ENCODE measurements at places on chromosomes 11 and 22.

DNA sequence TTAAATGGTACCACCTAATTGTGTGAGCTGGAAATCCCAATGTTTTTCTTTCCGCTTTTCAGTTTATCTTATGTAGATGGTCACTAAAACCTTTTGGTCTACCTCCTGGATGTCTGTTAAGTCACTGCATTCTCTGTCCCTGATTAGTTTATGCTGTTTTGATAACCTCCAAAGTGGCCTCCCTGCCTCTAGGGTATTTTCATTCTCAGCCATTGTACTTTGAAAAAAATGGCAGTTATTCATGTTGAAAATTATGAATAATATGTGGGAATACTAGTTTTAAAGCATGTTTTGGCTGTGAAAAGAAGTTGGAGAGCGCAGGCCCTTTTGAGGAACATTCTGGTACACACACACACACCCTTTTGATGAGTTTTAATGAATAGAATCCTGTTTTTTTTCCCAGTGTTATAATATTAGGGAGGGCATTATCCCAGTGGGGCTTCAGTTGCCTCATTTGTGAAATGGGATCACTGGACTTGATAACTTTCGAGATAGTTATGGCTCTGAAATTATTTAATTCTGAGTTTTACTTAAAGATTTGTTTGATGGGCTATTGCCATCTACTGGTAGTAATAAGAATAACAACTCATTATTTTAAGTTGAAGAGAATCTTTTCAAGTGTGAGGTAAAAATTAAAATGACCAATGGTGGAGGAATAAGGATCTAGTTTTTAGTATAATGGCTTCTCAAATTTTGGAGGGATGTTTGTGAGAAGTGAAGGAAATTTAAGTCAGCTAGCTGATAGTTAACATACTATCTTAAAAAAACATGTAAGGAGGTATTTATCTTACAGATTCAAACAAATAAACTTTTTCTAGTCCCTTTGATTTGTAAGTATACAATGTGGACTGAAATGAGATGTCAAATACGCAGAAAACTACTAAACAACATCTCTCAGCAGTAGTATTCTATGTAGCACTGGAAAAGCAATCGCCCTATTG is 3.9 kb downstream of the FDX1 start:
- DNase-seq, result no peak

GRCh38 chr11:43986327-43986726 is 43.9 kb downstream of the C11orf96 start:
- DNase-seq, result no peak

DNA sequence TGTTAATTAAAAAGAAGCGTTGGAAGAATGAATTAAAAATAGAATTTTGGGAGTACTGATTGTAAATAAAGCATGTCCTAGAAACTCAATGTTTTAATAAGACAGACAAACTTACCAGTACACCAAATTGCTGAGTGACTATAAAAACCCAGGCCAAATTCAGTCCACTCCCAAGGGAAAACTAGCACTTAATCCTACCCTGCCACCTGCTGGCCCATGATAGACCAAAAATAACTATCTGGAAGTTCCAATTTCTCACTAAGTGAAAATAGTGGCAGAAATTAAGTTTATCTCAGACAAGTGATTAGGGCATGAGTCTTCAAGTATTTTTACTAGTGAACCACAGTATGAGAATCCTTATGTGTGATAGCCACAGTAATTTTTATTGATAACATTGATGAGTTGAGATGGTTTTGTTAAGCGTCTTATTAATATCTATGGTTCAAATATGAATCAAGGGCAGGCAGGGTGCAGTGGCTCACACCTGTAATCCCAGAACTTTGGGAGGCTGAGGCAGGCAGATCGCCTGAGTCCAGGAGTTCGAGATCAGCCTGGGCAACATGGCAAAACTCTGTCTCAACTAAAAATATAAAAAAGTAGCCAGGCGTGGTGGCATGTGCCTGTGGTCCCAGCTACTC is 9.8 kb upstream of the DDX10 start:
- no peak for DNase-seq

DNA sequence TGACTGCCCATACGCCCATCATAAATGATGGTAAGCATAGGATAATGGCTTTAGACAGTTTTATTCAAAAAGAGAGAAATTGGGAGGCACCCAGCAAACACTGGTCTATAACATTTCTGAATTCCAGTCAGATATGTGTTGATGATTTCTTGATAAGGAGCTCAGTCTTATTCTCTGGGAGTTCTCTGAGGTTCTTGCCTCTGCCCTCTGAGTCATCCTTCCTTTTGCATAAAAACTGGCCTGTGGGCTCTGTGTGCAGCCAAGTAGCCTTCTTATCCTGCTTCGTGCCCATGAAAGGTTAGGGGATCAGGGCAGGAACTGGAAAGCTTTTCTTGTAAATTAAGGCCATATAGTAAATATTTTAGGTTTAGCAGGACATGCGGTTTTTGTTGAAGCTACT is 48.9 kb downstream of the FAR1 start:
- peak; percentile 55 for DNase-seq

DNA sequence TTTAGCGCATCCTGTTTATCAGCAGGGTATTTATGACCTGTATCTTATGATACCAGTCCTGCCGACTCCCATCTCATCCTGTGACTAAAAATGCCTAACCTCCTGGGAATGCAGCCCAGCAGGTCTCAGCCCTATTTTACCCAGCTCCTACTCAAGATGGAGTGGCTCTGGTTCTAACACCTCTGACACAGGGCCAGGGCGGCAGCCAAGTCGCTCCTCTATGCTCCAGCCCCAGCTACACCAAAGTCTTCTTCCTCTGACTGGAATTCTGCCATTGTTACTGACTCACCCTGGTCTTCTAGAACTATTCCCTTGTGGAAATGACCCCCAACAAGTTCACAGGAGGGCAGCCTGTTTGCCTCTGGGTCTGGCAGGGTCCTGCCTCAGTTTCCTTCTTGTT is 7.9 kb upstream of the C1QTNF6 start:
- no peak for DNase-seq

DNA sequence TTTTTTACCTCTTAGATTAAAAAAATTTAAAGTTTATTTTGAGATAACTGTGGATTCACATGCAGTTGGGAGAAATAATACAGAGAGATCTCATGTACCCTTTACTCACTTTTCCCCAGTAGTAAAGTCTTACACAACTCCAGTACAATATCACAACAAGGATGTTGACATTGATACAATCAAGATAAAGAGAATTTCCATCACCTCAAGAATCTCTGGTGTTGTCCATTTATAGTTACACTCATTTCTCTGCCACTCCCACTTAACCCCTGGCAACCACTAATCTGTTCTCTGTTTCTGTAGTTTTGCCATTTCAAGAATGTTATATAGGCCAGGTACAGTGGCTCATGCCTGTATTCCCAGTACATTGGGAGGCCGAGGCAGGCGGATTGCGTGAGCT is 10.5 kb upstream of the ZBED5 start:
- DNase-seq, result no peak

DNA sequence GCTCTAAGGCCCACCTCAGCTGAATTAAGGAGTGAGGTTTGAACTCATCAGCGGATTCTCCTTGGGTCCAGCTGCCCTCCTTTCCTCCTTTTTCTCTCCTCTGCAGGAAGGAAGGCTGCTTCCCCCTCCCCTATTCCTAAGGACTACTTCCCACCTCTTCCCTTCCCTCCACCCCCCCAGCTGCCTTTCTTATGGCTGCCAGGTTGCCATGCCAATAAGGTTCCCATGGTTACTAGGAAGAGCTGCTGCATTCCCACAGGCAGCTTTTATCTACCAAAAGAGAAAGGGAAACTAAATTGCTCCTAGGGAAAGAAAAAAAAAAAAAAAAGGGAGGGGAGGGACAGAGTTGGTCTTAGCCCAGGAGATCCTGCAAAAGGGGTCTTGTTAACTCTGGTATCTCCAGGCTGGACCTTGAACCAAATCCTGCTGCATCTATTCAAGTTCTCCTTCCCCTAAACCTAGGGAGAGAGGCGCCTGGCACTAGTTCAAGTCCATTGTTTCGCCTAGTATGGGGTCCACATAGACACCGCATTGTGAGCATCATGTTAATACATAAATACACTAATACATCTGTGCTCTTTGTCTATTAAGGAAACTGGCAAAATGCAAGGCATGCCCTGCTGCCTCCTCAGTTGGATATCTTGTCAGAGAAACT is 21.2 kb upstream of the FEZ1 start:
- DNase-seq, result peak; percentile 46

DNA sequence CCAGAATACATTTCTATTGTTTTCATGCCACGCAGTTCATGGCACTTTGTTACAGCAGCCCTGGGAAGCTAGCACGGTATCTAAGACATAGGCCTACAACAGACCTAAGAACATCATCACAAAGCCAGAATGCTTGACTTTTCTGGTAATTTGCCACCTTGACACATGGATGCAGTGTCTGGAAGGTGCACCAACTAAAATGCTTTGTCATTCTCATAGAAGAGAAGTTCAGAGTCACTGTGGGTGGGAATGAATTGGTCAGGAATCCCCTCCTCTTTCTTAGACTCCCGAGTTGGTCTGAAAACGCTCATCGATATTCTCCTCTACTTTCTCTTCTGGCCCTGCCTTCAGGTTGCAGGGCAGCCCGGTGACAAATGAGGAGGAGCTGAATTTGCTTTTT is 121.5 kb downstream of the COMMD9 start:
- no peak for DNase-seq

DNA sequence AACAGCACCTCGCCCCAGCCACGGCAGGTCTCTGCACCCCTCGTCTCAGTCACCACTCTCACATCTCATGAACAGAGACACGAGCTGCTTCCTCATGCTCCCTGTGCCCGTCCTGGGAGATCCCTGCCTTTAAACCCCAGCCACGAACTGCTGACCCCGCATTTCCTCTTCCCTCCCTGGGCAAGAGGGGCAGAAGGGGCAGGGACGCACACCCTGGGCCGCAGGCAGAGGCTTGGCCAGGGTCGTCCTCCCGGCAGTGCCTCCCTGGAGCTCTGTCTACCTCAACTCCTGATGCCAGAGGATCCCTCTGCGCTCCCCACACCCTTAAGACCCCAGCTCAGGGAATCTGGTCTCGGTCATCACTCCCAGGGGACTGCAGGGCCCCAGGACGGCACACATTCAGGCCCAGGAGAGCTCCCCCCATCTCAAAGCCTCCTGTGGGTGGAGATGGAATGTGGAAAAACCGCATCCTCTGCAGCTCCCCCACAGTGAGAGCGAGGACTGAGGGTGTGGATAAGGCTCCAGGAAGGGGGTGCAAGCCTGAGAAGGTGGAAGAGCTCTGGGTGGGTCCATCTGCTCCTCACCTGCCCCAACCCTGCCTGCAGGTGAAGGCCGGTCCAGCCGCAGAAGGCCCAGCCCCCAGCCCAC is 1.2 kb downstream of the BID start:
- DNase-seq, result peak; percentile 8

DNA sequence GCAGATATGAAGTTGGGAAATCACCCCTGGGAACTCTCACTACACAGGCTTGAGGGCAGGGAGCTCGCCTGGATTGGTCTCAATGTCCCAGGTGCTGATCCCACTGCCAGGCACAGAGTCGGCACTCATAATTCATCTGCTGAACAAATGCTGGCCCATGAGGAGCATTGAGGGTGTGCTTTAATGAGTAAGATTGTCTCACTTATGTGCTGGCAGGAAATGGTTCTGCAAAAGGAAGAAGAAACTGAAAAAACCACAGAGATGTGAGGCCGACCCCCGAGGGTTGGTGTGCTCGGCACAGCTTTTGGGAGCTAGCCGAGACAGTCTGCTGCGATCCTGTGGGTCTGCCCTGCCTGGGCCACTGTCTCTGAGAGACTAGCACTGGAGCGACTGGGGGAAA is 9.4 kb downstream of the PLAAT2 start:
- no peak for DNase-seq

DNA sequence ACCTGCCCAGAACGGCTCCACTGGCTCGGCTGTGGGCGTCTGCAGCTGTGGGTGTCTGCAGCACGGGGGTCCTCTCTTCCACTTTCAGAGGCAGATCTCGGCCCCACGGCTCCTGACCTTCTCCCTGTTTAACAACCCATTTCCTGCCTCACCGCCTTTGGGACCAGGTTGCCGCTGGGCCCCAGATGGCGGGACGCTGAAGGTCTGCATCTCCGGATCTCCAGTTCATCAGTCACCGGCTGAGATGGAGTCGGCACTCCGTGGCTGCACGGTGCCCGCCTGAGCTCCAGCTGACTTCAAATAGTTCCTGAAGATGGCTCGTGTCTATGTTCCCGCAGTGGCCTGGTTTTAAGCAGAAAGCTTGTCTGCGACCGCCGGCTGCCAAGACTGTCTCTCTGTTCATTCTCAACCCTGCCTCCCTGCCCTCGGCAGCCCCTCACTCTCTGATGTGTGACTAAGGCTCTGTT is 475.9 kb downstream of the BRD1 start:
- no peak for DNase-seq

GRCh38 chr11:111301842-111302118 is 3.4 kb downstream of the POU2AF3 start:
- DNase-seq, result no peak

- no peak for DNase-seq
Observed at GRCh38 chr11:69157156-69157821, 1.6 kb downstream of the SMIM38 start.

- peak; percentile 59 for DNase-seq
Observed at GRCh38 chr11:7592711-7593110, 78.9 kb downstream of the PPFIBP2 start.

GRCh38 chr22:19765477-19766239 is 5.1 kb downstream of the TBX1 start:
- no peak for DNase-seq

- no peak for DNase-seq
Observed at GRCh38 chr11:10298342-10298741, 4.3 kb upstream of the SBF2 start.

DNA sequence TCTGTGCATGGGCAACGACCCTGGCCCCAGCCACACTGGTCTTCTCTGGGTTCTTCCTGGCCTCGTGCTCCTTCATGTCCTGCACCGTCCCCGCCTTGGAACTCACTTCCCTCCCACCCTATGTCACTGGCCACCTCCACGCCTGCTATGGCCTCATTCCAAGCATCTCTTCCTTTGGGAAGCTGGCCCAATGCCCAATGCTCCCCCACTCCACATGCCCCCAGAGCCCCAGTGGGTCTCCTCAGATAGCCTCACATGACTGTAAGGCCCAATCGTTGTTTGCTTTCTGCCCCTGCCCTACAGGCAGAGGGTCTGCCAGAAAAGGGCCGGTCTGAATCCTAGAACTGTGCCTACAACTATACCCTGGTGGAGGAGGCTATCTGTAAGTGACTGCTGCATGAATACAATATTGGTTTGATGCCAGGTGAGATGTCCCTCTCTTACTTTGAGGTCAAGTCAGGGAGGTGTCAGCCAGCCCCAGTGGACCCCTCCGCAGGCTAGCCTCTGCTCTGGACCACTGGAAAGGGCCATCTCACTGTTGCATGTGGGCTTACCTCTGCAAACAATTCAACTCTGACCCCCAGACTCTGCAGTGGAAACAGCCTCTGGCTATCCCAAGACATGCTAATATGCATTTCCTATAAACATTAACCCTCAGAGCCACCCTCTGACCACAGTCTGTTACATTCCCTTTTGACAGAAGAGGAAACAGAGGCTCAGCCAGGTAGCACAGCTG is 2.1 kb upstream of the GNAZ start:
- DNase-seq, result no peak

DNA sequence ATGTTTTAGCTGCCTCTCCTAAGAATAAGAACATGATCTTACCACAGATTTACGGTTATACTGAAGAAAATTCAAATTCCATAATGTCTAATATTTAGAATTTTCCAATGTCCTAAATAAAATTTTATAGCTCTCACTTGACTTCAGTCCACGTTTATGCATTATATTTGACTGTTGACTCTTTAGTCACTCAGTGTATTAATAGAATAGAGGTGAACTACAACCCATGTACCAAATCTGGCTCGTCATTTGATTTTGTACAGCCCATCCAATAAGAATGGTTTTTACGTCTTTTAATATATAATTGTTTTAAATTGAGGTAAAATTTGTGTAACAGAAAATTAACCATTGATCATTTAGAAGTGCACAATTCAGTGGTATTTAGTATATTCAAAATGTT is 34.9 kb downstream of the KDM2A start:
- DNase-seq, result no peak

GRCh38 chr11:65826984-65827735 is 6.6 kb upstream of the SNX32 start:
- no peak for DNase-seq

All from AG09309 (cell line).